ENCODE measurements at places on chromosomes 2 and 18.

- DNase-seq, result no peak
Measured at GRCh38 chr2:158932131-158932645, 36.3 kb upstream of the TANC1 start.

GRCh38 chr2:223217373-223217772 is 165.4 kb downstream of the KCNE4 start:
- no peak for DNase-seq

DNA sequence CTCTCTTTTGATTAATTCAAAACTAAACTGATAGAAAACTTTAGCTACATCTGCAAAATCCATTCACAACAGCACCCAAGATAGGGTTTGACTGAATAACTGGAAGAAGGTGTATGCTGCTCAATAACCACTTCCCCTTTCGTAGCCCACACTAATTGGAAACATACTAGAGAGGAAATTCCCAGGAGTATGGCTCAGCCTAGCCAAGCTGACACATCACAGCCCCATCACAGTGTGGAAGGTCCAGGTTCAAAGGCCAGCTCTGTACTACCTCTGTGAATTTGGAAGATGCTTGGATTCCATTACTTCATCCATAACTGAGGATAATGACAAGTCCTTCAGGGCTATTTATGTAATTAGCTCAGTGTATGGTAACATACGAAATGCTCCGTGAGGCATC is 185.4 kb downstream of the FBXO15 start:
- no peak for DNase-seq

- DNase-seq, result no peak
Measured at GRCh38 chr18:76386886-76387285, 108.2 kb downstream of the ZNF516 start.

GRCh38 chr2:51620796-51621195 is 588.9 kb upstream of the NRXN1 start:
- DNase-seq, result no peak

DNA sequence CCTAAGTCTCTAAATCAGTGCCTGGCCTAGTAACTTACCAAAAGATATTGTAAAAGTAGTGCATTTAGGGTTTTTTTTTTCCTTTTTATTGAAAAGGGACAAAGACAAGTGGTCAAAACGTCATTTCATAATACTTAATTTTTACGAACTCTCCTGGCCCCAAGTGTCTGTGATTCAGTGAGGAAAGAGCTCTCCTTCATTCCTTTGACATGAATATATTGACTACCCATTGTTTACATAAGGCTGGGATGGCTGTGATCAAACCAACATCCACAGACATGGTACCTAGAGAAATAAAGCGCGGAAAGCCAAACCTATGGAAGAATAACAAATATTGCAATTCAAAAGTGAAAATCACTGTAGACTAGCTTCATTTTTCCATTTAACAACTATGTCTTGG is 198.4 kb downstream of the BABAM2 start:
- no peak for DNase-seq

DNA sequence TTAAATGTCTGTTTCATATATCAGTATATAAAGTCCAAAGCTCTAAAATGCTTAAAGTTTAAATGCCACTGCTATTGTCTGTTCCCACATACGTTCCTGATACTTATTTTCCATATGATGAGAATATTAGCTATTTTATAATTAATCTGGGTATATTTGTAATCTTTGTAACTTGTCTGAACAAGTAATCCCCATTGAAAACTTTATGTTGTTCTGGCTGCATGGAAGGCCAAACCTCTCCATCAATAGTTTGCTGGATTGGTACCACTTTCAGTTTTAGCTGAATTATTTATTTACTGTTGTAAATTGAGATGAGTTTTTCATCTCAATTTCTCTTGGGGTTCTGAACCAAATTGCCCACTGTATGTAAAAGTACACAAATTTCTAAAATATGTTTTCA is 1.5 kb downstream of the MBD5 start:
- DNase-seq, result no peak

DNA sequence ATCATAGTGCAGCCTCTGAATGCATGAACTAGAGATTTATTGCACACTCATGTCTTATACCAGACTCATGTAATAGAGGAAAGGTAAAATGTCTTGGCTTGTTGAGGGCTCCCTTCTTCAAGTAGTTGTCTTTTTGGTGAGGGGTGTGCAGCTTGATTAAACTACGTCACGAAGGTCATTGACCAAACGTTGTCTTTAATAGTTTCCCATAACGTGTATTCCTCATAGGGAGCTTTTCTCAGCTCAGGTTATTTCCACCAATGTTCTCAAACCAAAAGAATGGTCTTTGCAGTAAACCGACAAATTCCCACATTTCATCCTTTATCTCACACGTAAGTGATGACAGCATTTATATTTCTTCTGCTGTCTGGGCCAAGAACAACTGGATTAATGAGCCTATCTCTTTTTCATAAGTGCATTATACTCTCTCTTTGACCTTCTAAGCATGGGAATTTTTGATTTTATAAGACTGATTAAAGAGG is 547.7 kb upstream of the ZEB2 start:
- no peak for DNase-seq

DNA sequence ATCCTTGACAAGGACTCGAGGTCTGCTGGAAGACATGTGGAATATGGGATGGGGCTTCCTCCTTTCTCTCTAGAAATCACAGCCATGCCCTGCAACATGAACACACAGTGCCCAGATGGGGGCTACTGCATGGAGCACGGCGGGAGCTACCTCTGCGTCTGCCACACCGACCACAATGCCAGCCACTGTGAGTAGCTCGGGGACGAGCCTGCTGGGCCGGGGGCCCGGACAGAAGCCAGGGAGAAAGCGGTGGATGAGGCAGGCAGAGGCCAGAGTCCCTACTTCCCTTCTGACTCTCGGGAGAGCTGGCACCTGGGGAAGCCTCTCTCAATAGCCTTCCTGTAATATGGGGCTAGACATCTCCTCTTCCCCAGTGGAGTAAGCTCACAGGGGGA is 50.5 kb downstream of the SNED1 start:
- DNase-seq, result no peak

DNA sequence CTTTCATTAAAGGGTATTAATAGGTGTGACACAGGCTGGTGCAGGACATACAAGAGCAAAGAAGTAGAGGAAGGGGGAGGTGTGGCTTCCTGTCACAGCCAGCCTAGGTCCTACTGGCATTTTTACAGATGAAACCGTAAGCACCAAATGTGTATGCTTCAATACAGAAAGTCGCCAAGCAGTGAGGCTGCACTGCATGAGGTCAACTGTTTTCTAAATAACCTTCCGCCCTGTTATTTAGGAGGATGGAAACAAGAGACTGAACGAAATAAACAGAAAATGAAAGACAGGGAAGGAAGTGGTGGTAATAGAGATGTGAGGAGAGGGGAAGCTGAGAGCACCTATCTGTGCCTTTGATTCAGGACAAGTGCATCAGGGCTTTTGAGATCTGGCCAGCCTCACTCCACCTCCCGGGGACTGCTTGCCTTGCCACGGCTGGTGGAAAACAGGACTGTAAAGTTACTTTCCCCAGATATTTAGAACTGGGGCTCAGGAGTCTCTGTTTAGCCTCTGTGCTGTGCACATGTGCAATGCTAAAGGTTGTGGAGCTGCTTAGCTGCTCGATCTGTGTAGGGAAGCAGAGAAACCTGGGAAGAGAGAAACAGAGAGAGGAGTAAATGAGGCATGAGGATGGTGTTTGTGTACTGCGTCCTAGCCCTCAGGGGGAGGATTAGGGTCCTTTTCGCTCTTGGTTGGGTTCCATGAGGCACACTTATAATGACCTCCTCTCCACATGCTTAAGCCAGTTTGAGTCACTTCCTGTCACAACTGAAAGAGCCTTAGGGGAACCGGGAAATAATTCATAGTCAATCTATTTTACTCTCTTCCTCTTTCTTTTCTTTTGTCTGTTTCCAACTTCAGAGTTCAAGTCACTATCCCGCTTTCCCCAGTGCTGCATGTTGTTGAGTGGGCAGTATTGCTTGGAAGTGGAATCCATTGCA is 62.3 kb upstream of the BOD1L2 start:
- peak; percentile 31 for DNase-seq

DNA sequence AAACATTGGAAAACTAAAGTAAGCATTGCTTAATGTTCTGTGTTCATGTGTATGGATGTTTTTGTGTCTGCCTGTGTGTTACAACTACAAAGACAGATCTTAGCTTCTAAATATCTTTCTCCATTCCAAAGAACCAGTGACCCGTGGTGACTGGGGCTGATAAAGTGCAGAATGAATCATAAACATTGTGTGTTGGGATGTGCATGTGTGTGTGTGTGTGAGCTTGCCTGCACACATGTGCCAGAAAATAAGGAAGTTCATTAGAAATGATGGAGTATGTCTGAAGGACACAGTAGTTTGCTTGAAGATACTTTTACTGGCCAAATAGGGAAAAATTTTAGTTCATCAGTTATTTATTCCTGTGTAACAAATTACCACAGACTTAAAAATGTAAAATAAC is 756.6 kb upstream of the CELF4 start:
- DNase-seq, result no peak

DNA sequence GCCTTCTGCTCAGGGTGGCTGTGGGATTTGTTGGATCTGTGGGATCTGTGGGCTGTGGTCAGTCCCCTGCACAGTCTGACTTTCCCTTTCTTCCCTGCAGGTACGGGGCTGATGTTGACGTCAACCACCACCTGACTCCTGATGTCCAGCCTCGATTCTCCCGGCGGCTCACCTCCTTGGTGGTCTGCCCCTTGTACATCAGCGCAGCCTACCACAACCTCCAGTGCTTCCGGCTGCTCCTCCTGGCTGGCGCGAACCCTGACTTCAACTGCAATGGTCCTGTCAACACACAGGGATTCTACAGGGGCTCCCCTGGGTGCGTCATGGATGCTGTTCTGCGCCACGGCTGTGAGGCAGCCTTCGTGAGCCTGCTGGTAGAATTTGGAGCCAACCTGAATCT is 17.5 kb downstream of the ASB1 start:
- no peak for DNase-seq

GRCh38 chr2:8697190-8697589 is 15.3 kb downstream of the ID2 start:
- DNase-seq, result no peak
